Left colon (tissue), 2 donors: ENCODE measurements at places on chromosomes 5 and 9. TPM values are rescaled to one million over a fixed set of nuclear protein-coding genes. Genes with fewer than 3 reads are reported as not detected.

- no peak for DNase-seq
These were observed 63.7 kb upstream of the FANCC start for GRCh38 chr9:95381221-95381620.

DNA sequence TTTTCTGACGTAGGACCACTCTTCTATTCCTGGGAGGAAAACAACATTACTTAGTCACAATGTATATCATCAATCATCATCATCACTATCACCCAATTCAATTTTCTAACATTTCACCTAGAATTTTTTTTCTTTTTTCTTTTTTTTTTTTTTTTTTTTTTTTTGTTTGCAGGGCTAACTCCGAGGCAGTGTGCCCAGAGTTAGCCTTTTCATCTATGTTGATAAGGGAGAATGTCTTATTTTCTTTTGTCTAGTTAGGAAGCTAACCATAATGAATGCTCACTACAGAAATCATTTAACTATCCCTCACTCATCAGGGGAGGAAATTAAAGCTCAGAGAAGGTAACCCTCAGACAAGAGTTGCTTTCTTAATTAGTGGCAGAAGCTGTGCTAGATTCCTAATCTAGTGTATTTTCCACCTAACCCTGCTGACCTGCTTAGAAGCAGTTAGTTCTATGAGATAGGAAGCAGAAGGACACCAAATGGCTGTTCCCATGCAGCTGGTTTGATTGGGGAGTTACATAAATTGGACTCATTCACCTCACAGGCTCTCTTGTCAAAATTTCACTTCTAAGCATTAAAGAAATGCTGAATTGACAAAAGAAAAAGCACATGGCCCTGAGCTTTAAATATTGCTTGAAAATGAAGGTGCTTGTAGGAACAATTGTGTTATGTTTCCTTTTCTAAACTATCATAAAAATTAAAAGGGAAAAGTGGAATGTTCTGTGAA lies 8.6 kb upstream of the PRRC1 start:
- DNase-seq: no peak

- no peak for DNase-seq
These were observed 29.6 kb upstream of the LCP2 start for GRCh38 chr5:170327168-170327567.

The CYLC2 gene
- total RNA-seq: not detected

The PCDHB7 gene
- total RNA-seq: 0.34 TPM

The IFNK gene
- total RNA-seq: not detected

GRCh38 chr9:113454914-113455761 lies 8.4 kb upstream of the RGS3 start:
- DNase-seq: no peak

GRCh38 chr5:35183556-35183955 lies 46.7 kb downstream of the PRLR start:
- no peak for DNase-seq
